ENCODE measurements at places on chromosomes 6 and 20. TPM values are rescaled to one million over a fixed set of nuclear protein-coding genes. Genes with fewer than 3 reads are reported as not detected.

Gene HSPA12B
- not detected for total RNA-seq

Gene PGC
- not detected for total RNA-seq

Gene DZANK1
- total RNA-seq = 0.64 TPM

Gene DUSP15
- total RNA-seq = not detected

Gene PTPN1
- 18.4 TPM for total RNA-seq

Gene TFAP2D
- total RNA-seq = not detected

Gene ADGRG6
- 20.1 TPM for total RNA-seq

Gene MMP24OS
- 6.9 TPM for total RNA-seq

Gene MAD2L1BP
- total RNA-seq = 21.5 TPM

Gene GNAS
- total RNA-seq = 385 TPM

Gene JPH2
- under 0.01 TPM for total RNA-seq

Gene COL10A1
- total RNA-seq = not detected

Gene ANGPT4
- total RNA-seq = not detected

GRCh38 chr6:97841763-97842162 is 558.7 kb upstream of the MMS22L start:
- DNase-seq = no peak

- DNase-seq = peak; percentile 33
These were observed 22.5 kb upstream of the HFE start for GRCh38 chr6:26064619-26065257.

- no peak for DNase-seq
These were observed 90.2 kb downstream of the KIF16B start for GRCh38 chr20:16483024-16483423.

DNA sequence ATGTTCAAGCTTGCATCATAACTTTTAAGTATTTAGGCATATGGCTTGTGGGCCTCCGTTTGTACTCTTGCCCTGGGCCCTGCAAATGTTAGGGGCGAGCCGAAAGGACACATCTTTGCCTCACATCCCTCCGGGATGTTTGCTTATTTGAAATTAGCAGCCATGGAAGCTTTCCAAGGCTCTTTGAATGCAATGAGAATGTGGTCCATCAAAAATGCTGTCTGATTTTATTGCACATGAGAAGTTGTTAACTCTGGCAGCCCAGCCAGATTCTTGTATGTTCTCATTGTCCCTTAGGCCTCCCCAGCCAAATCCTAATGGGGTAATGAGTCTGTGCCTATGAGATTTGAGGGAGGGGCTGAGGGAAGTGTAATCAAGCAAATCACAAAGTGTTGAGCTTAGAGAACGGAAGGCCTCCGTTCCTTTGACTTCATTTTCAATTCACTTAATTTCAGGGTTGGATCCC is 261.2 kb upstream of the MARCKS start:
- DNase-seq = no peak

- DNase-seq = no peak
These were observed 355.4 kb downstream of the CD83 start for GRCh38 chr6:14472986-14473337.

DNA sequence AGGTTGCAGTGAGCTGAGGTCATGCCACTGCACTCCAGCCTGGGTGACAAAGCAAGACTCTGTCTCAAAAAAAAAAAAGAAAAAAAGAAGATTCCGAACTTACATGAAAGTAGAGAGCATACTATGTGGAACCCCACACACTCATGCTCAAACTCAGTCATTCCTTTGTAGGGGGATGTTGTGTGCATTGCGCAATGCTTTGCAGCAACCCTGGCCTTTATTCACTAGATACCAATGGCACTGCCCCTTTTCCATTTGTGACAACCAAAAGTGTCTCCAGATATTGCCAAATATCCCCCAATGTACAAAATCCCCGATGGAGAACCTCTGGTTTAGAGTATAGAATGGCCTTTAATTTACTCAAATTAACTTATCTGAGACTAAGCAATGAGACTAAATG is 158.6 kb downstream of the GJA1 start:
- DNase-seq = no peak

GRCh38 chr6:14922706-14923460 is 323.0 kb upstream of the JARID2 start:
- DNase-seq = no peak

- DNase-seq = no peak
These were observed 81.4 kb downstream of the SERAC1 start for GRCh38 chr6:158086504-158087223.

GRCh38 chr6:28982476-28983266 is 22.4 kb downstream of the ZNF311 start:
- peak; percentile 64 for DNase-seq

DNA sequence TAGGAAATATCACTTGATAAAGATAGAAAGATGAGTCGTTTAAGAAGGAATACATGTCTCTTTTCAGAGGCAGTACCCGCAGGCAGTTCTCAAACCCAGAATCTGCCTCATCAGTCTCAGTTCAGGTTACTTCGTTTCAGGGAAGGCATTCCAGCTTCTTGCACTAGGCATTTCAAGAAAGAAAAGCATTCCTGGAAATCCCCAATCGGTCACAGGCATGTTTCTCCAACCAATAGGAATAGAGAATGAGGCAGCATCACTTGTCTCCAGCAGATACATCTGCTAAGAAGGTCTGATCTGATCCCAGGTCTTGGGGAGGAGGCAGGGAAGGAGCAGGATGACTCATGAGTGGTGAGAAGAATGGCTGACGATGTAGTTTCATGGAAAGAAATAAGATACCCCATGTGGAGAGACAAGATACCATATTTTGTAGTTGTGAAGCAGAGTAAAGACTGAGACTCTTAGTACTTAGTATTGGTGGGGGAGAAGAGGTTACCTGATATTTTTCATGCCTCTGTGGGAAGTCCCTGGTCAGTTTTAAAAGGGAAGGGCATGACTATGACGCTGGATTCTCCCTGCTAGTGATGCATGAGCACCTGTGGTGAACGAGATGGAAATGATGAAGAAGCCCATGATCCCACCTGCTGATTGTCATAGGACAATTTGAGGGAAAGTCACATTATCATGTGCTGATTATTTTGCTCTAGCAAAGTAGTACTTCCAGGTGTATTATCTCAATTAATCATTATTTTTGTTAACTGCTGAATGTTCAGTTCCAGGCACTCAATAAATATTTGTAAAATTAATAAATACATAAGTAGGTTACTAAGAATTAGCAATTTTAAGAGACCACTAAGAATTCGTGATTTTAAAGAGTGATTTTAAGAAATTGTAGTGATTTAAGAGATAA is 20.3 kb upstream of the HLA-DRB1 start:
- DNase-seq = peak; percentile 99

GRCh38 chr6:29589423-29590048 is 4.6 kb downstream of the OR2H2 start:
- peak; percentile 46 for DNase-seq

GRCh38 chr20:45944151-45944964 is 9.9 kb downstream of the PCIF1 start:
- DNase-seq = peak; percentile 98

DNA sequence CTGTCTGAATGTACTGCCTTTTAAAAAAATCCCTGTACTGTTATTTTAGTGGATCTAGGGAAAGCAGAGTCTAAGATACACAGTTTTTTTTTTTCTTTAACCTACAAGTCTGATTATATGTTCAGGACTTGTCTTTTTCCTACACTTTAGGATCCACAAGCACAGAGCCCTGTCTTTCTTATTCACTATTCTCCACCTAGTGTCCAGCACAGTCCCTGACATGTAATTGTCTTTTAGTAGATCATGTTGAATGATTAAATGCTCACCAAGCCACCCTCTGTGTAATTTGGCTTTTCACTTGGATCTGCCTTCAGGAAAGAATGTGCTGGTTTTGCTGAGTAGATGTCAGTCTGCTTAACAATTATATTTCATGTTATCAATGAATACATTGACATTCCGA is 35.8 kb upstream of the YWHAB start:
- no peak for DNase-seq

GRCh38 chr6:26520850-26521599 is 17.1 kb upstream of the HMGN4 start:
- peak; percentile 62 for DNase-seq

GRCh38 chr6:46032110-46032998 is 16.7 kb upstream of the CLIC5 start:
- DNase-seq = peak; percentile 53

GRCh38 chr6:3850451-3851203 is 1.5 kb downstream of the FAM50B start:
- no peak for DNase-seq

GRCh38 chr6:17013701-17014100 is 88.1 kb upstream of the STMND1 start:
- peak; percentile 74 for DNase-seq

DNA sequence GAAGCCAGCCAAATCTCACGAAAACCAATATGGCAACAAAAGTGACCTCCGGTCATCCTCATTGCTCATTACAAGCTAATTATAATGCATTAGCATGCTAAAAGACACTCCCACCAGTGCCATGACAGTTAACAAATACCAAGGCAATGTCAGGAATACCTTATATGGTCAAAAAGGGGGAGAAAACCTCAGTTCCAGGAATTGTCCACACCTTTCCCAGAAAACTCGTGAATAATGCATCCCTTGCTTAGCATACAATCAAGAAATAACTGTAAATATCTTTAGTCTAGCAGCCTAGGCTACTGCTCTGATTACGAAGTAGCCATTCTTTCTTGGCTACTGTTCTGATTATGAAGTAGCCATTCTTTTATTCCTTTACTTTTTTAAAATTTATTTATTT is 112.5 kb upstream of the FKBP1C start:
- no peak for DNase-seq

DNA sequence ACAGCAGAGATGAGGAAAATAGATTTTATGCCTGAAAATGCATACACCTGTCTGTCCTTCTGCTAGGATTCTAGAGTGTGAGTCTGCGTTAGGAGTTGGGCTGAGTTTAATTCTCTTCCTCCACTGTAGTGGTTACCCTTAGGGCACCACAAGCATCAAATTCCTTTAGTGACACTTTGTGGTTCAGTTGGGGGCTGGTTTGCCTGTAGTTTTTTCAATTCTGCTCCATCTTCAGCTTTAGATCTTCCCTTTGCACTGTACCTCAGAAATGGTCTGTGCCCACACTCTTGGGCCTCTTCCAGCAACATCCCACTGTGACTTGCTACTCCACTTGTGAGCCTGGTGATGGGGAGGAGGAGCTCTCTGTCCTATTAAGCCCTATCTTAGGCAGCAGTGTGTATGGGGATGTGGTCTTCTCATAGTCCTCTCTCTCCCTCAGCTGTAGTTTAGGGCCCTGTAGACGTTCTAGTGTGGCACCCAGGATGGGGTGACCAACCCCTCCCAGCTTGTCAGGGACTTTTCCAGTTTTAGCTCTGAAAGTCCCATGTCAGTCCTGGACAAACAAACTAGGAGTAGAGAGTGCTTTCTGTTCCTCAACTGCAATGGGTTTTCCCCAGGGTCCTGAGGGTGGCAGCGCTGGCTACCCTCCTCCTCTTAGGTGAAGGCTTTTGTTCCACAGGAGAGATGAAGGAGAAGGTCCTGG is 19.7 kb upstream of the OGFRL1 start:
- DNase-seq = no peak

GRCh38 chr6:90397929-90398674 is 101.5 kb upstream of the BACH2 start:
- DNase-seq = peak; percentile 64

DNA sequence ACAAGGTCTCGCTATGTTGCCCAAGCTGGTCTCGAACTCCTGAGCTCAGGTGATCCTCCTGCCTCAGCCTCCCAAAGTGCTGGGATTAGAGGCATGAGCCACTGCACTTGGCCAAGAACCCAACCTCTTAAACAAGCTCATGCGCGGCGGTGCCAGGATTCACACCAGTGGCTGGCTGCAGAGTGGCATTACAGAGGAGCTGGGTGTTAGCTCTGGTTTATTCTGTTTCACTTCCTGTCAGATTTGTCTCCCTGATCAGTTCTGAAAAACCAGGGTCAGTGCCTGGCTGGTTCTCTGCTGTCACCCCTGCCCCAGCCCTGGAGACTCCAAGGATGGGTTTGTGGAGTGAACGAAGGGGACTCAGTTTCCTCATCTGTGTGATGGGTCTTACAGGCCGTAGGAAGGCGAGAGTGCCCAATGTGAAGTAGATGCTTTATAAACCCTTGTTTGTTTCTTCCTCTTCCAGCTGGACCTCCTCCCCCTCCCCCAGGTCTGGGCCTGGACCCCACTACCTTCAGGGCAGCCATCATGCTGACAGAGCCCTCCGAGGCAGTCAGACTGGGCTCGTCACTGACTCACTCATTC is 63.4 kb downstream of the UBE2V1 start:
- DNase-seq = no peak

- DNase-seq = no peak
These were observed 165.1 kb upstream of the PROKR2 start for GRCh38 chr20:5481872-5482271.

DNA sequence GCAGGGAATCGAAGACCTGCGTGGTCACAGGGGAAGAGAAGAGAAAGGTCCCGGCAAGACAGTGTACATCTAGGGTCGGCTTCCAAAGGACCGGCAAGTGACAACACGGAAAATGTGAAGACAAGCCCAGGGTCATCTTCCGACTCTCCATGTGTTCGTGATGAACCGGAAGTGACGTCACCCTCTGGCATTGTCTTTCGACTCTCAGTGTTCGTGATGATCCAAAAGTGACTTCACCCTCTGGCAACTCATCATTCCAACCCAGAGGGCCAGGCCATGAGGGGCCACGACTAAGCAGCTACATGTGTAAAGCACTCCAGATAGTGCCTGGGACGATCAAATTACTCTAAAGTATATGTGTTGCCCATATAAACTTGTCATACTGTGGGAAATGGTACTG is 290.8 kb downstream of the THBS2 start:
- DNase-seq = no peak

DNA sequence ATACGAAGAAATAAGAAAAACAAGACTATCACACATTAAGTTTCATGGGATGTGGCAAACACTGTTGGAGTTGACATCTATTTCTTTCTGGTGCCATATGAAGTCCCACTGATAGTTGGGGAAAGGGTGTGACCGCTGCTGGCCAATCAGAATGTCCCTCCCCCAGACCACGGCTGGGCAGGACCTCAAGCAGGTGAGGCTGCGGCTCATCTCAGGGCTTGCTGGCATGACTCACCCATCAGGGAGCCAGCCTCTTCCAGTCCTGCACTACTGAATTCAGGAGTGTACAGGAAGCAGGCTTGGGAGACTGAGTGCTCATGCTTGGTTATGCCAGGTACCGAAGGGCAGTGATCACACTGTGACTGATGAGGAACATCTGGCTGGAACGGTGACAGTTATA is 18.9 kb downstream of the PREP start:
- DNase-seq = peak; percentile 85

GRCh38 chr20:52749938-52750337 is 222.2 kb upstream of the TSHZ2 start:
- DNase-seq = no peak

GRCh38 chr6:81401970-81402690 is 350.4 kb downstream of the TENT5A start:
- DNase-seq = no peak

Measured in bronchial epithelial cell (primary cell).